ENCODE measurements at places on chromosomes 12 and 14.

- no peak for DNase-seq
Observed at GRCh38 chr14:47539031-47539461, 136.4 kb downstream of the MDGA2 start.

- DNase-seq = no peak
Observed at GRCh38 chr12:38149395-38150073, 167.0 kb upstream of the ALG10B start.

DNA sequence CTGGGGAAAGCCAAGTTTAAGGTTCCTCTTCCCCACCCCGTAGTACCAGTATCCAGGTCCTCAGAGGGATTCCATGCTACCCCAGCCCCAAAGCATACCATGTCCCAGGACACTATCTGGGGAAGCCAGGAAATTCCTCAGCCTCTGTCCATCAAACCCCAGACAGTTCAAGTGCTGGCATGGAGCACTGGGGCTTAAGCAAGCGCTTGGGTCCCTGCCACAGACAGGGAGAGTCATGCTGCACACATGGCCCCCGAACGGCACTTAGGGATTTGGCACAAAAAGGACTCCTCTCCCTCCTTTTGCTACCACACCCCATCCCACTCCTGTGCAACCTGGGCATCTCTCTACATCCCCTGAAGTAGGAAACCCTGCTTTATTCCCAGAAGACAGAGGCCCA lies 21.8 kb downstream of the ADCY6 start:
- DNase-seq = no peak

GRCh38 chr12:92640691-92641090 lies 62.1 kb upstream of the PLEKHG7 start:
- no peak for DNase-seq

DNA sequence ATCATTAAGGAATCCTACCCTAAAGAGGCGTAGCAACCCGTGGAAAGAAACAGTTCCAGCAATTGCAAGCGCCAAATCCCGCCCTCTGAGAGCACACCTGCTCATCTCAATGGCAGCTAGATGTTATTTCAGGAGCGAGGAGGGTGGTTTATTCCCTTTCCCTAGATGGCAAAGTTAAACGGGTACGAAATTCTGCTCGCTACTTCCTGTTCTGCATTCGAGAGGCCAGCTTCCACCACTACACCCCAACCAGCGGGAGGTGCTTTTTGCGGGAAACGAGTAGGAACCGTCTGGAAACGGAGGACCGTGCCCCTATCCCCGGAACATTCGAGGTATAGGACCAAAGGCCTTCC lies 536 bp downstream of the VPS29 start:
- no peak for DNase-seq

DNA sequence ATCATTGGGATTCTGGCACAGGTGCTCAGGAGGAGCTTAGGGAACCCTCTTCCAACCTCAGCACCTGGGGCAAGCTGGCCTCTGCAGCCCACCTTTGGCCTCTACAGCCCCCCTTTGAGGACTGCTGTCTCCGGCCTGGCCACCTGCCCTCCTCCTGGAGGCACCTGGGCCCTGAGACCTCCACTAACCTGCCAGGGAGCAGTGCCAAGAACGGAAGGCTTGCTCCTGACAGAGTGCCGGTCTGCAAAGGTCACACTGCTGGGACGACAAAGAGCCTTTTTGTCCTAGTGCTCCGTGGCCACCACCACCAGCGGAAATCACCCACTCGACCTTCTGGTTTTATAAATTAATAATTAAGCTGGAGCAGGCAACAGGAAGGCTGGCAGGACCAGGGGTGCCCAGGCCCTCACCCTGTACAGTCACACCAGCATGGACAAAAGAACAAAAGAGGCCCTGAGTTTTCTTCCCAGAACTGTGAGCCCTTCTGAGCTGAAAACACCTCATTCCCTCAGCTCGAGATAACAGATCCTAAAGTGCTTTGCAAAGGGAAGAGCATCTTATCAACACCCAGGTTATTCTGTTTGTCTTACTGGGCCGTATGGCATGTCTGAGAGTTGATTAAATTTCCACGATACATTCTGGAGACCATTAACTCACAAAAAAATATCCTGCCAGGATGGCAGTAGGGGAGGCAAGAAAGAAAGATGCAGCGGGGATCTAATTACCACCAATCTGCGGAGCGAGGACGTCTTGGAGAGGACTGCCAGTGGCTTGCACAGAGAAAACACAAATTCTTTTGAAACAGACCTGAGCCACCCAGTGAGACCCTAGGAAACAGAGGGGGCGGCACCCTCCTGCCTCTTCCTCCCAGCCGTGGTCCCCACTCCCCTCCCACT lies 8.2 kb downstream of the TESC start:
- DNase-seq = no peak

GRCh38 chr12:64469455-64470142 lies 17.7 kb downstream of the TBK1 start:
- no peak for DNase-seq

GRCh38 chr12:64004641-64005040 lies 160.1 kb downstream of the SRGAP1 start:
- no peak for DNase-seq

- DNase-seq = no peak
Observed at GRCh38 chr14:102610968-102611811, 18.7 kb downstream of the RCOR1 start.

- DNase-seq = no peak
Observed at GRCh38 chr14:60926002-60926401, 54.9 kb downstream of the TRMT5 start.

GRCh38 chr12:16130343-16130742 lies 147.1 kb downstream of the SLC15A5 start:
- DNase-seq = no peak

GRCh38 chr12:4505376-4505986 lies 33.2 kb upstream of the RAD51AP1 start:
- DNase-seq = no peak

DNA sequence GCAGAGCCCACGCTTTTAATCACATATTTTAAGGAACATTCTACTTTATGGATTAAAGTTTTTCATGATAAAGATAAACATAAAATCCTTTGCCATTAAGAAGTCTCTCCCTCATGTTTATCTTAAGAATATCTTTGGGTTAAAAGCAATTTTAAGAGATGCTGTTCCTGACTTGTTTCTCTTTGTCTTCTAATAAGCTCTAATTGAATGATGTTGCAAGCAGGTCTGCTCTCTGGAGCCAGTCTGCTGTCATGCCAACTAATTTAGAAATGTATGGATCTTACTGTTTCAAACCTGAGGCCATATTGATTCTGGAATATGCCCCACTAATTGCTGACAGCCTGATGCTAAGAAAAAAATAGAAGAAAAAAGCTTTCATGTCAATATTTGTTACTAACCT lies 173.6 kb downstream of the TTC8 start:
- no peak for DNase-seq

- DNase-seq = no peak
Observed at GRCh38 chr12:57624441-57625220, 8.4 kb downstream of the B4GALNT1 start.
